NCI-H1436 treated with DMSO at 0.1 percent for 48 hours (cell line): ENCODE measurements at places on chromosomes 6 and 20.

GRCh38 chr20:45545754-45546453, 1.3 kb downstream of the EPPIN start:
- no peak for DNase-seq

DNA sequence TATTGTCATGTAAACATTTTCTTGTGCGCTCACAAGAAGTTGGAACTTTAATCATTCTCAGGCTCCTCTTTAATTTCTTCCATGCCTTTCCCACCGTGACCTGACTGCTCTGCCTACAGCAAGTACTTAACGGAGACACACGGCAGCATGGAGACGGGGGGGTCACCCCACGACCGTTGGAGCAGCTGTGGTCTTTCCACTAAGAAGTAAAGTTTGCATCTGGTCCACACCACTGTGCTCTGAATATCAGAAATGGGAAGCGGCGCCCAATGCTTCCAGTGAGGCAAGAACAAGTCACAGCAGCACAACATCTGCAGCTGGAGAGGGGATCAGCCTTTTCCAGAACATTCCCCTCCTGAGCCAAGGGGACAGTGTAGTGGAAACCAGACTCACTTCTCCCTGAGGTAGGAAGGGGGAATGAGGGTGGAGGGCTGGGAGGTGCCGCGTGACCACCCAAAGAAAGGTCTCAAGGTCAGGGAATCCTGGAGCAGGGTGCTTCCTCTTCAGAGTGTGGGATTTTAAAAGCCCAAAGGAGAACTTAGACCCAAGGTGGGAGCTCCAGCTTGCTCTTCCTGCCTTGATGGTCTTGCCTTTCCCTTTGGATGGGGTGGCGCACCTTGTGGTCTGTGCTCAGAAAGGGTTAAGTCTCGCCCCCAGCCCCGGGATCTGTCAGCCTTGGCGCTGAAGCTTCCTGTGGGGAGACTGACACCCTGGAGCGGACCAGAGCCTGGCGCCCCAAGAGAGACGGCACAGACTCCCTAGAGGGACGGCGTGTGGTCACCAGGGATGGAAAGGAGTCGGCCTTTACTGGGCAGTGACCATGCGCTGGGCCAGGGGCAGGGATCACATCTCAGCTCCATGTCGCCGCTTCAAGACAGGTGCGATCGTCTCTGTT, 25.6 kb upstream of the SMOC2 start:
- no peak for DNase-seq

DNA sequence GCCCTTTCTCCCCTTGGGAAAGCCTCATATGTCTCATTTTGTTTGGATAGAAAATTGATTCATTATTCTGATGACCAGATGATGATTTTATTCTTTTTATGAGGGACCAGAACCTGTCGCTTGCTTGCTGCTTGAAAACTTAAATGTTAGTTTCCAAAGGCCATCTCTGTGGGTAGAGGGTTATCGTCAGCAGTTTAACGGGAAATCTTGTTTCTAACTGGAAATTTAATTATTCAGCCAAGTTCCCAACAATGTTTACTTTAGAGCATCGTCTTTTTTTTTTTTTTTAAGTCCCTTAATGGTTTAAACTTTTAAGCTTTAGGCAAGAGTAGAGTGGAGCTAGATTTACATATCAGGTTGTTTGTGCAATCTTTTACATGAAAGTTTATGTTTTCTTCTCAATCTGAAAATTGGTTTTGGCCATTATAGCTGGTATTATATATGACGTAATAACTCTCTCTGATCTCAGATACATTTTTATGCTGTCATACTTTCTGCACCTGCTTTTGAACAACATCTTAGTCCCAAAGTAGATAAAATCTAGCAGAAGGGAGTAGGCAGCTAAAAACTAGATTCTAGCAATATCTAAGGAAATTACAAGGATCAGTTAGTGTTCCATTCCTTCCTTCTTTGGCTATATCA, 93.9 kb downstream of the FOXO3 start:
- no peak for DNase-seq

DNA sequence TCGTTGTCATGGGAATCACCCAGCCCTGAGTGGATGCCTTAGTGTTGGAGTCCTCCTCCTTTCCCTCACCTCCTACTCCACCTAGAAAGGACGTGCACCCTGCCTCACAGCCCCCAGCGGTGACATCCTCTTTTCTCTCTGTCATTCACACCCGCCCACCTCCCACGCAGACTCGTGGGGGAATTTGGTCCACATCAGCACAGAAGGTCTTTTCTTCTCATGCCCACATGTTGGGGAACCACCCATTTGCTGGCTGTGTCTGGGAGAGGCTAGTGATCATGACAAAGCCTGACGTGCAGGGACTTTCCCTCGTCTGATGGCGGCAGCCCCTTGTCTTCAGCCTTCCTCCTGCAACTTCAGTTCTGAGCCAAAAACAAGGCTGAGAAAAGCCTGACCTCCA, 96.0 kb upstream of the CNKSR3 start:
- DNase-seq: no peak

DNA sequence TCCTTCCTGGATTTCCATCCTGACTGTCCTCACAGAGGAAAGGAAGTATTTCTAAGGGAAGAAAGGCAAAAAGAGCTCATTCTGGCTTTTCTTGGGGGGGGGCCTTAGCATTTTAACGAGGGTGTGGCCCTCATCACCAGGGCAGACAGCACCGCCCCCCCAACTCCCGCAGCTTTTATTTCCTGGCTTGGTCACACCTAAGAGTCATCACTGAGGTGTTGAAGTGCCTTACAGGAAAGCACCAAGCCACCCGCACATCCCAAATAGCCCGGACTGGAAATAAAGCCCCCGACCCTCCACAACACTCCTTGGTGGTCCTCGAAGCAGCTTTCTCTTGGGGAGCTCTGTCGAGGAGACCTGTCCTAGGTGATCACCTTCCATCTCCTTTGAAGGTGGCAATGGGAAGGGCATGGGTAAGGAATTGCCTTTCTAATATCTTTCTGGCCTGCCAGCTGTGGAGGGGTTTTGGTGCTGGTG, 1.3 kb downstream of the PTK7 start:
- DNase-seq: no peak

DNA sequence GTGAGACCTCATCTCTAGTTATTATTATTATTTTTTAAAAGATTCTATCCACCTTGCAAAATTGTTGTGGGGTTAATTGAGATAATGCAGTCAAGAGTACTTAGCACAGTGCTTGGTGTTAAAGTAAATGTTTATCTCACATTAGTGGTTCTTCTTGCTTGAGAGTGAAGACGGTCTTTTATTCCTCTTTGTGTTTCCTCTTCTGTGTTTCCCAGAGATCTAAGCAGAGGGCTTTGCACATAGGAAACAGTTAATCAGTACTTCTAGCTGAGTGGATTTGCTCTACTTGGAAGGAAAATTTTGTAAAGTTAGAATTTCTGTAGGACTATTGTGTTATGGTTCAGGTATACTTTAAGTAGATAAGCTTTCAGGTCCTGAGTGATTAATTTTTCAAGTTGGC, 3.5 kb downstream of the ARMC2 start:
- no peak for DNase-seq

GRCh38 chr6:146191612-146192011, 162.8 kb downstream of the GRM1 start:
- no peak for DNase-seq

- no peak for DNase-seq
Observed at GRCh38 chr20:17622086-17622850, 52.4 kb downstream of the DSTN start.

- no peak for DNase-seq
Observed at GRCh38 chr20:9358001-9358400, 156.4 kb upstream of the LAMP5 start.

DNA sequence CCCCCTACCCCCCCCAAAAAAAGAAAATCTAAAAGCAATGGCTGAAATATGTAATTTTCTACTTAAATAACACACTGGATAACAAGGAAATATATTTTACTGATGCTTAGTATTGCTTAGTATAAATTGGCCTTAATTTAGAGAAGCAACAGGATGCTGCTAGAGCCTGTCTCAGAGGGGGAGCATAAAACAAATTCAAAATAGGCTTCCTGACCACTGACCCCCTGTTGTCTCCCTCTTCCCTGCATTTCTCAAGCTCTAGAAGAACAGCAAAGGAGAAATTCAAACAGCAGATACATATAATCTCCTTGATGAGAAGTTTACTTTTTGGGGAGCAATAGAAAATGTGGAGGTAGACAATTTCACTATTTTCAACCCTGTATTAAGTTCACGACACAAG, 631.1 kb upstream of the GJE1 start:
- no peak for DNase-seq

DNA sequence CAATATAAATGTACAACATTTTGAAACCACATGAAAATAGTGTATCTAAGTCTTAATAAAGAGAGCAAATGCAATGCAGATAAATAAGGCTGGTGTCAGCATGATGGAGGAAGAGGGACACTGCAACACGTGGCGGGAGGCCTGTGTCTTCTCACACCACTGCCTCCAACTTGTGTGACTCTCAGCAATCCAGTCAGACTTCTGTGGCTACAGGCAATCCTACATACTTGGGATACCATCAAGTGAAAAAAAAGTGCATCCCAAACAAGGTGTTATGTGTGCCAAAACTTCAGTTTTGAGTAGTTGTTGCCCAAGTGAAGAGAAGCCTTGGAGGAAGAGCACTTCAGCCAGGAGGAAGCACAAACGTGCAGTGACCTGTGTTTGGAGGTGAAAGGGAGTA, 68.6 kb downstream of the PKIB start:
- no peak for DNase-seq

GRCh38 chr6:135094403-135094821, 39.8 kb upstream of the HBS1L start:
- no peak for DNase-seq

DNA sequence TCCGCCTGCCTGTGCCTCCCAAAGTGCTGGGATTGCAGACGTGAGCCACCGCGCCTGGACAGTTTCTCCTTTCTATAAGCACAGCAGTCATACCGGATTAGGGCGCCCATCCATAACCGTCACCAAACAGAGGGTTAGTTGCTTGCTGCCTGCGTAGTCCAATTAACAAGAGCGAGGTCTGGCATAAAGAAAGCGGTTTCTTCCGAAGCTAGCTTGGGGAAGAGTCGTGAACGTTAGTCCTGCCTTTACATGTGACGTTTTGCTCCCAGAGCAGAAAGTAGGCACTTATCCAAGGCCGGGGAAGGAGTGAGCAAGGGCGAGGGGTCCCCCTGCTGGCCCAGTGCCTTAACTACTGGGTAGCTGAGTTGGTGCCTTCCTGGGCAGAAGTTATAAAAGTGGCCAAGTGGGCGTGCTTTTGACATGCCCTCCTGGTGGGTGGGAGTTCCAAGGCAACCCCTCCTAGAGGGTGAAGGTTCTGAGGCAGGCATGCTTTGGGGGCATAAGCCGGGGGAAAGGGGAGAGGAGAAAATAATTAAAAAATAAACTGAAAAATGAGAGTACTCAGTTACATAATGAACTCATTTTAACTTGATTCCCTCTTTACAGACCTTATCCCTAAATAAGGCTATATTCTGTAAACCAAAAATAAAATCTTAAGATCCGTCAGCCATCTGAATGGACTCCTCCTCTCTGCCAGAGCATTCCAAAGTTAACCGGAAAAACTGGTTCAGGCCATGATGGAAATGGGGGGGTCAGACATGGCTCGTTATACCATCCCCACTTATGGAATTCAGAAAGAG, 88.0 kb downstream of the FAM217A start:
- DNase-seq: no peak

DNA sequence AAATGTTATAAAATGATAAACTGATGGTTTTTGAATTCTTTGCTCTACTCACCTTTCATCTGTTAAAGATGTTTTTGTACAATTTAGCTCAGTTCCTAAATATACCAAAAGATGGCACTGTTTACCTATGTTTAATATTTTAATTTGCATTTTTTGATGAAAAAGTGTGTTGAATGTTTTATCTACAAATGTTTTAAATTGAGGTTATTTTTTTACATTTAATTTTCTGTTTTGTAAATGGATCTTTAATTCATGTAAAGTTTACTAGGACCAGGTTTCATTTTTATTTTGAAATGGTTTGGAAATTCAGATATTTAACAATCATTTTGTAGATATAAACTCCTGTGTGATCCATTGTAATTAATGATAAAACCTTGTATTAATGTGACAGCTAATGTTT, 30.0 kb downstream of the CDKAL1 start:
- DNase-seq: peak; percentile 49

DNA sequence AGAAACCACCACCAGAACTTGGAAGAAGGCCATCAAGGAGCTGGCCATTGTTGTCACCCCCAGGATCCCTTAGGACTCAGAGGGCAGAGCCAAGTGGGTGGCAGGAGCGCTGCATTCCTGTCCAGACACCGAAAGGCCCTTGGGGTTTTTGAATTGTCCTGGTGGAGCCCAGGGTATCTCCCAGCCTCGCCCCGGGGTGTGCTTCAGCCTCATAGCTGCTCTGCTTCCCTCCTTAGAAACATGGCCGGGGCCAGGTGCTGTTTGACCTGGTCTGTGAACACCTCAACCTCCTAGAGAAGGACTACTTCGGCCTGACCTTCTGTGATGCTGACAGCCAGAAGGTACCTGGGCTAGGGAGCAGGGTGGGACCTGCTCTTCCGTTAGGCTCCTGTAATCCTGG, 23.2 kb downstream of the EPB41L1 start:
- DNase-seq: no peak

DNA sequence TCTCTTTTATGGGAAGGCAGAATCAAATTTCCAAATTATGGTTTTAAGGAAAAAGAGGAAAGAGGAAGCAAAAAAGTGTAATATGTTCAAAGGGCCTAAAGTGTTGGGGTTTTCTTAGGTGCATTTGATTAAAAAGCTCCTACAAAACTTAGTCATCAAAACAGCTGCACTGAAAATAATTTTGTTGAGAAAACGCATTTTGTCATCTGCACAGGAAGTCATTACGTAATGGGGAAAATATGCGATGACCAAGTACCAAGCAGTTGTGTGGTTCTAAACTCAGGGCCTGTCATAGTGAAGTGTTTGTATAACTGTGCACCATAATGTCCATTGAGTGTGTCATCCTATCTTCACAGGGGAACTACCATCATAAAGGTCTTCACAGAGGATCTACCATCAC, 15.6 kb downstream of the HAO1 start:
- no peak for DNase-seq

- no peak for DNase-seq
Observed at GRCh38 chr6:90425161-90425641, 128.6 kb upstream of the BACH2 start.

GRCh38 chr6:127938701-127939100, 37.8 kb upstream of the THEMIS start:
- DNase-seq: no peak

- DNase-seq: no peak
Observed at GRCh38 chr20:17558154-17558940, 11.5 kb upstream of the DSTN start.
